ENCODE measurements at places on chromosomes 1 and 21.

DNA sequence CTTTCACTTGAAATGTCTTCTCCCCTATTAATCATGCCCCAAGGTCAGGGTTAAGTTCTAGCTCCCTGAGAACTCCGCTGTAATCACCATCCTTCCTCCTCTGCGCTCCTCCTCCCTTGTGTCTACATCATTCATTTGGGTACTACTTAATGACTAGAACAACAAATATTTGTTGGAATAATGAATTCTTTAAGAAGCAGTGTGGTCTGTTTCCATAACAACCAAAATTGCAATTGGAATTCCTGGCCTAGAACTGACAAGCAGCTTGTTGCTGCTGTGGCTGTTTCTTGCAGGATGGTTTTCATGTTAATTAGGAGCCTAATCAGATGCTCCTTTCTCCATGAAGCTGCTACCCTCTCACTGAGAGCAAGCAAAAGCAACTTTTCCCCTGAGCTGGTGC, 192.5 kb downstream of the ZZZ3 start:
- DNase-seq, result no peak

DNA sequence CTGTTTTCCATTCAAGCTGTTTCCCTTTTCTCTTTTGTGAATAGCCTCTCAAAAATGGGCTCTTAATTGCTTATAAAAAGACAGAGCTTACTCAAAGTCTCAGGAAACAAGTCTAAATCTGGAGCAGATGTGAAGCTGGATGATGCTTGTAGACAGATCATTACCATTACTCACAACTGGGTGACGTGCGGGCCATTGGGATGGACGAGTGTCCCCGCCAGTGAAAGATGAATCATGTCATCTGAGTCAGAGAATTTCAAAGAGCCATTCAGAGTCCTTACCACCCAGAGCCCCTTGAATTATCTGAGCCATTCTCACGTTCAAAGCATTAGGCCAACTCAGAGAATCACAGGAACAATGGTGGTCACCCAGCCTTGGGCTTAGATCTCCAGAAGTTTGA, 134.6 kb downstream of the HUNK start:
- DNase-seq, result no peak

GRCh38 chr1:14928412-14928811, 225.1 kb upstream of the TMEM51 start:
- no peak for DNase-seq

DNA sequence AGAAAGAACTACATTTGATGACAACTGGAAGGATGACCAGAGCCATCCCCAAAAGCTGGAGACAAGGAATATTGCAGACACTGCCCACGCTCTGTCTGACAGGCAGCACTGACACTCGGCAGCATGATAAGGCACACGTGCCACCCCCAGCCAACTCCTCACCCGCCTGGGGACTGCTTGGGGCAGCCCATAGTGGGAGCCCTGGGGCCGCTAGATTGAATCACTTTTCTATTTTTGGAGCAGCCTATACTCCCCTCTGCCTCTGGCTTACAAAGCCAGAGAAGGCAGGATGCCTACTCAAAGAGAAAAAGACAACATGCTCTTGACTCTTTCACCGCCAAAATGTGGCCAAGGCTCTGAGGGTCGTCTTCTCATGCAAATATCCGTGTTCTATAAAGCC, 1.3 kb downstream of the SMG5 start:
- peak; percentile 19 for DNase-seq

DNA sequence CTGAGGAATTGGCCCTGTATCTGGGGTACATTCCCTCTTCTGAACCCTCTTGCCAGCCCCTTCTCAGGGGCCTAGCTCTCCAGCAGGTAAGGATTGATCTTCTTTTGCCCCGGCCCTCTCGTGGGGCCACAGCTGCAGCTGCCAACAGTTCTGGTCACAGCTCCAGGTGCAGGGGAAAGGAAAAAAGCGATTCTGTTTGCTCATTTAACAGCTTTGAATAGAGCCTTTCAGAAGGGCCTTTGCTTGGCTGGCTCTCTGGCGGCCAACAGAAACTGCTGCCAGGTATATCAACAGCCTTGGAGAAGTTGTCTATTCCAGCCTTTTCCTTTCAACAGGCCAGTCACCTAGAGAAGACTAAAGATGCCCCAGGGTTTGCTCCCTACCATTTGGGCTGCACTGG, 16.1 kb upstream of the FMOD start:
- no peak for DNase-seq

- DNase-seq, result no peak
Observed at GRCh38 chr1:15477646-15478212, 1.8 kb downstream of the CELA2B start.

DNA sequence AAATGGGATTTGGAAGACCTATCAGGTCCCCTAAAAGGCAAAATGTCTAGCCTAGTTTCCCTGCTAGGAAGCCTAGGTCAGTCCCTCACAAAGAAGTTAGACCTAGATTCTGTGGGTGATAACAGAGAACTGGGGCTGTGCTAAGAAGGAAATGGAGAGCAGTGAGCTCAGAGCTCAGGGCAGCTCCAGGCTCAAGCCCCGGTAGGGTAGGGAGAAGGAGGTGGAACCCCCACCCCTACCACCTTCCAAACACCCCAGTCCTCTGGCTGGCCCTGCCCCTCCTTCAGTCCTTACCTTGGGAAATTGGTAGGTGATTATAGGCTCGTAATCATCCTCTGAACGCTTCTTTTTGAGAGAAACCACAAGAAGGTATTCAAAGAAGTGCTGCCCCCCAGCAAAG, 1.1 kb downstream of the DENND2D start:
- DNase-seq, result no peak

DNA sequence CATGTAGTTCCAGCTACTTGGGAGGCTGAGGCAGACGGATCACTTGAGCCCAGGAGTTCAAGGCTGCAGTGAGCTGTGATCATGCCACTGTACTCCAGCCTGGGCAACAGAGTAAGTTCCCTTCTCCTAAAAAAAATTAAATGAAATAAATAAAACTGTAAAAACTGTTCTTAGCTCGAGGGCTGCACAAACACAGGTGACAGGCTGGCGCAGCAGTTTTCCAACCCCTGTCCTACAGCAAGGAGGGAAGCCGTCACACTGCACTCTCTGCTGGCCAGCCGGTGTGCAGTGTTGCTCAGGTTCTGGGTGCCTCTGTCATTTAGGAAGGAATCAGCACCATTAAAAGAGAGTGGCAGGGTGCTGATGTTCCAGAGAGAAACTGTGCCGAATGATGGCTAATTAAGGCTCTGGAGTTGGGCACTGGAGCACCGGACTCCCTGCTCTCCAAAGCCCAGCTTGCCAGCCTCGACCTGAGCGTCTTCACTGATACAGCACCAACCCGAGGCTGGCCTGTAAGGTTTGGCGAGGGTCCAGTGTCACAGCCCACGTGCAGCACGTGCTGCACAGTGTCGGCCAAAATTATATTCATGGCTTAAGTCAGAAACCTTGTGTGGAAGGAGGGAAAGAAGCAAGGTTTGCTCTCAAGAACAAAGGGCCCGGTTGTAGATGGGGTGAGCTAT, 26.4 kb upstream of the KCNAB2 start:
- no peak for DNase-seq

GRCh38 chr1:193831465-193831864, 645.1 kb upstream of the B3GALT2 start:
- DNase-seq, result no peak

DNA sequence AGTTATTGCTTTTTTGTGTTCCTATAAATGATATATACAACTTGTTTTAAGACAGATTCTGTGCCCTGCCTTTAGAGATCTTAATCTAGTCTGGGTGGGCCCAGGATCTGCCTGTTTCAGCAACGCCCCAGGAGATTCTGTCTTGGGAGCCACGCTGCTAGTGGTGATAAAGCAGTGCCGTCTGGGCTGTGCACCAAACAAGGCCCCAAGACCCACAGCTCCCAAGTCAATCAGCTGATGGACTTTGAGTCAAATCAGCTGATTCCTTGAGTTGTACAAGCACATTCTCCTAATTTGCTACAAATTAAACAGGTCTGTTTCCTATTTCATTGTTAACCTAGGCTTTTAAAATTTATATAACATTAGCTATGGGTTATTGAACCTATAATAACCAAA, 15.7 kb upstream of the SLC44A3 start:
- no peak for DNase-seq

DNA sequence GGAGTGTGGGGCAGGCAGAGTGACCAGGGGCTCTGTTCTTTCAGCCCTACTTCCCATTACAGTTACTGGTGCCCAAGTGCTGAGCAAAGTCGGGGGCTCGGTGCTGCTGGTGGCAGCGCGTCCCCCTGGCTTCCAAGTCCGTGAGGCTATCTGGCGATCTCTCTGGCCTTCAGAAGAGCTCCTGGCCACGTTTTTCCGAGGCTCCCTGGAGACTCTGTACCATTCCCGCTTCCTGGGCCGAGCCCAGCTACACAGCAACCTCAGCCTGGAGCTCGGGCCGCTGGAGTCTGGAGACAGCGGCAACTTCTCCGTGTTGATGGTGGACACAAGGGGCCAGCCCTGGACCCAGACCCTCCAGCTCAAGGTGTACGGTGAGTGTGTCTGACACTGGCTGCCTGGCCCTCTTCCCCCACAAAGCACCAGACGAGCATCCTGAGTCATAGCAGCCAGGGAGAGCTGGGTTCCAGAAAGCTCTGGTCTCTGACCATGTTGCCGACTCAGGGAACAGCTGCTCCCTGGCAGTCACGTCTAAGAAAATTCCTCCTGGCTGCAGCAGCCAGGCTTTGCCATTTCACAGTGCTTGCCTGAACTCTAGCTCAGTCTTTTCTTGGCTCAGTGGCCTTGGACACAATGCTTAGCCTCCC, 3.3 kb downstream of the SLAMF8 start:
- DNase-seq, result no peak

- DNase-seq, result no peak
Observed at GRCh38 chr1:4214826-4215225, 314.8 kb upstream of the C1orf174 start.

GRCh38 chr1:29551123-29551936, 315.0 kb downstream of the PTPRU start:
- DNase-seq, result no peak

DNA sequence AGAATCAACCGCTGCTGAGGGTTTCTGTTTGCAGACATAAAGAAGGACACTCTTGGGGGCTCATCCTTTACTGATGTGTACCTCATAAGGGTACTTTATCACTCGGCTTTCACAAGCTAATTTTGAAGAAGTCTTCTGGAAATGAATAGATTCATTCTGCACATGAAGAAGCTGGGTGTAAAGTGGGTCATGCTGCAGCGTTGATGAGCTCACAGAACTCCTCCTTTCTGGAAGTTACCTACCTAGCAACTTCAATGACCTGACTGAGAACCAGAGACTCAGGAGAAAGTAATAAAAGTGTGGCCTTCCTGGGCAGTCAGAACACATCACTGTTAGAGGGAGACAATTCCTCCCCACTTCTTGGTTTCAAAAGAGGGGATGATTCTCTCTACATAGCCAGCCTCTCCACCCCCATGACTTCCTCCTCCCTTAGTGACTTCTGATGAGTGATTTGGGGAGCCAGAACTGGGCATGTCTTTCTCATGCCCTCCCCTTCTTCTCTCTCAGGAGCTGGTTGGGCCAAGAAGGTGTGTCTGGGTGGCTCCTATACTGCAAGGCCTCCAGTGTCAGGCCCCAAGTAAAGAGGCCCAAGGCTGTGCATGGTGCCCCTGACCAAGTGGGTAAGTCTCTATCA, 27.0 kb downstream of the PCNX2 start:
- DNase-seq, result no peak

- no peak for DNase-seq
Observed at GRCh38 chr21:45493401-45494001, 48.7 kb downstream of the SLC19A1 start.

DNA sequence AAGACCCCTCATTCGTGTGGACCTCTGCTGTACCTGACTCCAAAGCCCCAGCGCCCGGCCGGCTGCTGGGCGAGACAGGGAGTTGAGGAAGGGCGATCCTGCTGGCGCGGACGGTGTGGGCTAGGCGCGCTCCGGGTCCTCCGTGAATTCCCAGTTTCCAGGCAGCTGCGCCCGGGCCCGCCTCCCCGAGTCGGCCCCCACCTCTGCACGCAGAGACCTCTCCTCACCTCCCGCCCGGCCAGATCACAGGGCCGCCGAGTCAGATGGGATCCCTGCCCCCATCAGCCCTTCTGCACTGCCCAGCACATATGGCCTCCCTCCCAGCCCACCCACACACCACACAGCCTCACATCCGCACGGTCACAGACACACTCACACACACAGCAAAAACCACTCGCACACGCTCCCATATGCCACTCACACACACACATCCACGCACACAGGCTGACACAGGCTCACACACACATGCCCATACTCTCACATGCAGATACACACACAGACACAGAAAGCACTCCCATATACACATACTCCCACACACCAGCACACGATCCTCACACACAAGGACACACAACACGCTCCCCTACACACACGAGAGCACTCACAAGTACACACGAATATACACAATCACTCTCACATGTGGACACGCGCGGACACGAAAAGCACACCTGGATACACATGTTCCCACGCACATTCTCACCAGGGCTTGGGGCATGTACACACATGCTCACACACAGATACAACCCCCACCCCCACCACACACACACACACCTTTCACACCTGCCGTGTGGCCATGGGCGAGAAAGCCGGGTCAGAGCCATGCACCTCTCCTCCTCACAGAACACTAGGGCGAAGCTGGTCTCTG, 7.2 kb upstream of the GUCA2B start:
- no peak for DNase-seq

DNA sequence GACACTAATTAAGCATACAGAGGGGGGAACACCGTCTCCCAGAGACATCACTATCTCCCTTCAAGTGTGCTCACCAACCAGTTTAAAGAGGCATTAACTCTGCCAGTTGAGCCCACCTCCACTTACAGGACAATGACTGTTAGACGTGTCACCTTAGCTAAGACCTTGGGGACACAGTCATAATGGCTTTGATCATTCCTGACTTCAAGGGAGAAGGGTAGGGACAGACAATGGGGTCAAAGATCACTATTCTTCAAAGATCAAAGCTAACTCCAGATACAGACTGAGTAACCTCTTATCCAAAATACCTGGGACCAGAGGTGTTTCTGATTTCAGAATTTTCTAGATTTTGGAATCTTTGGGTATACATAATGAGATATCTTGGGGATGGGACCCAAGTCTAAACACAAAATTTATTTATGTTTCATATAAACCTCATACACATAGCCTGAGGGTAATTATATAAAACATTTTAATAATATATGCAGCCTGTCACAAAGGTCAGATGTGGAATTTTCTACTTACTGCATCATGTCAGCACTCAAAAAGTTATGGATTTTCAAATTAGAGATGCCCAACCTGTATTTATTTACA, 246.1 kb downstream of the SLC45A1 start:
- DNase-seq, result no peak

GRCh38 chr1:80656641-80657040, 1144.1 kb upstream of the ADGRL2 start:
- no peak for DNase-seq

- DNase-seq, result no peak
Observed at GRCh38 chr1:98410082-98410481, 251.4 kb upstream of the SNX7 start.

DNA sequence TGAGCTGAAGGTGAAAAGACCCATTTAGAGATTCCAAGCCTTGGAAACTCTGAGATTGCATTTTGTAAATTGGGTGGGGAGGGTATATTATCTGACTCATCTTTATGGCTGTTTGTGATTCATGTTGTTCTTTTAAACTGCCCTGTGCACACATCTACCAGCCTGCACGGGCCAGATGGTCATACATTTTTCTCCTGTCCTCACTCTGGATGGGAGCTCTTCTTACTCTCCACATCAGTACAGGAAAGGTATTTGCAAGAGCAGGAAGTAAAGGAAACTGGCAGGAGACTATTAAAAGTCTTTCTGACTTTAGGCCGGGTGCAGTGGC, 14.3 kb upstream of the NMNAT2 start:
- DNase-seq, result no peak

- no peak for DNase-seq
Observed at GRCh38 chr1:42946120-42946898, 12.4 kb downstream of the SLC2A1 start.

Measured in stimulated activated CD8-positive, alpha-beta memory T cell treated with anti-CD3 and anti-CD28 coated beads, Interleukin-15, amount 100 ng/mL, for 4 hours (primary cell).